H4 (cell line): ENCODE measurements at places on chromosomes 3 and 15. TPM values are rescaled to one million over a fixed set of nuclear protein-coding genes. Genes with fewer than 3 reads are reported as not detected.

DNA sequence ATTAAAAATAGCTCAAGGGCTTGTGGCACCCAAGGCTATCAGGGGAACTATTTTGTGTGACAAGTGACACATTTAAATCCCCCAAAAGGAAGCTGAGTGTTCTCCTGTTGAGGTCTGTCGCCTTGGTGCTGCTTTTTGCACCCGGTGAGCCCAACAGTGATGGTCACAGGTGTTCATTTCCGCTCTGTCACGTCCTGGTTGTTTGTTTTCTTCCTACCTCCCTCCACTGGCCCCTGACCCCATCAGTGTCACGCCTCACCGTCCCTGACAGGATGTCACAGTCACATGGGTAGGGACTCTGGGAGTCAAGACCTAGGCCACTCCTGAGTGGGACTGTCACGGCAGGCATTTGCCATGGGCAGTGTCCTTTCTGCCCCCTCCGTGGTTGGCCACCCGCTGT lies 11.2 kb downstream of the SLCO3A1 start:
- DNase-seq, result no peak

DNA sequence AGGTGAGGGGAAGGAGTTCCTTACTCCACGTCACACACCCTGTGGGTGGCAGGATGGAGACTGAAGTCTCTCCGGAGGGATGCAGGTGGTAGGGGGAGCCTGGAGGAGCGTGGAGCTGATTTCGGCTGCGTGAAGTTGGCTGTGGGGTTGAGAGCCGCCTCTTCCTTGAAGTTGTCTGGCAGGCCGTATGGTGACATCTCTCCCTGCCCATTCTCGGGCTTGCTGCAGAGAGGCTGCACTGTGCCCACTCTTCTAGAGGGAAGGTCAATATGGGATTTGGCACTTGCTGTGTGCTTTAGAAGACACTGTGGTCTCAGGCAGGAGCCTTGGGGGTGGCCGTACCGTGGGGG lies 13.4 kb upstream of the FBLN2 start:
- no peak for DNase-seq

DNA sequence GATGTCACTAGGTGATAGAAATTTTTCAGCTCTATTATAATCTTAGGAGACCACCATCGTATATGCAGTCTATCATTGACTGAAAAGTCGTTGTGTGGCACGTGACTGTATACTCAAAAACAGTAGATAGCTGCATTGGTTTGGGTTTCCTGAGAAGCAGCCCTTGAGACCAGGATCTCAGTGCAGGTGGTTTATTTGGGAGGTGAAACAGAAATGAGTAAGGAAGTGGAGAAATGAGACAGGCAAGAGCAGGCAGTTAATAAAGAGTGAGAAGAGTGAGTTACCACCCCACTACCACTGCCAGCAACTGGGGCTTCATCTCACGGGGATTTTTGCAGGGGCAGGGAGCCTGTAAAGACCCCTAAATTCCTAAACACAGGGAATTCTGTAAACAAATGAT lies 221.0 kb downstream of the SHQ1 start:
- no peak for DNase-seq

- no peak for DNase-seq
These were observed 500.6 kb upstream of the AGTR1 start for GRCh38 chr3:148197061-148197460.

Gene ARL13B
- total RNA-seq, result 6.8 and 8.6 TPM in 2 replicates

Gene NIT2
- 33.6 and 47.0 TPM in 2 replicates for total RNA-seq

Gene TSPAN3
- 423 and 537 TPM in 2 replicates for total RNA-seq

Gene CHRM5
- total RNA-seq, result not detected in 2 replicates

Gene FMN1
- total RNA-seq, result 3.6 TPM in 2 replicates

Gene PSTPIP1
- total RNA-seq, result 0.19 TPM in 1 of 2 replicates, not detected in the other
